ENCODE measurements at places on chromosomes 2 and 18.

DNA sequence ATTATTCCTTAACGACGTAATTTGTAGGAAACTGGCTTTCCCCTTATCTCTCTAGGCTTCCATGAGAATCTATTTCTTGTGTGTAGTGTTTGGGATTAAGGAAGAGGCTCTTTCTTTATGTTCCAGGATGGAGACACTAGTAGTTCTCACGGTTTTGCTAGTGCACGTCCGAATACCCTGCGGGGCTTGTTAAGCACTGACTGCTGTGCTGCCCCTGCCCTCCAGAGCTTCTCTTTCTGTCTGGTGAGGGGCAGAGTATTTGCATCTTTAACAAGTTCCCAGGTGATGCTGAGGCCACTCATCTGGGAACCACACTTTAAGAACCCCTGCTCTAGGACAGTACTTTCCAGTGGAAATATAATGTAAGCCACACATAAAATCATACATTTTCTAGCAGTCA is 76.4 kb downstream of the SPATS2L start:
- DNase-seq = no peak

DNA sequence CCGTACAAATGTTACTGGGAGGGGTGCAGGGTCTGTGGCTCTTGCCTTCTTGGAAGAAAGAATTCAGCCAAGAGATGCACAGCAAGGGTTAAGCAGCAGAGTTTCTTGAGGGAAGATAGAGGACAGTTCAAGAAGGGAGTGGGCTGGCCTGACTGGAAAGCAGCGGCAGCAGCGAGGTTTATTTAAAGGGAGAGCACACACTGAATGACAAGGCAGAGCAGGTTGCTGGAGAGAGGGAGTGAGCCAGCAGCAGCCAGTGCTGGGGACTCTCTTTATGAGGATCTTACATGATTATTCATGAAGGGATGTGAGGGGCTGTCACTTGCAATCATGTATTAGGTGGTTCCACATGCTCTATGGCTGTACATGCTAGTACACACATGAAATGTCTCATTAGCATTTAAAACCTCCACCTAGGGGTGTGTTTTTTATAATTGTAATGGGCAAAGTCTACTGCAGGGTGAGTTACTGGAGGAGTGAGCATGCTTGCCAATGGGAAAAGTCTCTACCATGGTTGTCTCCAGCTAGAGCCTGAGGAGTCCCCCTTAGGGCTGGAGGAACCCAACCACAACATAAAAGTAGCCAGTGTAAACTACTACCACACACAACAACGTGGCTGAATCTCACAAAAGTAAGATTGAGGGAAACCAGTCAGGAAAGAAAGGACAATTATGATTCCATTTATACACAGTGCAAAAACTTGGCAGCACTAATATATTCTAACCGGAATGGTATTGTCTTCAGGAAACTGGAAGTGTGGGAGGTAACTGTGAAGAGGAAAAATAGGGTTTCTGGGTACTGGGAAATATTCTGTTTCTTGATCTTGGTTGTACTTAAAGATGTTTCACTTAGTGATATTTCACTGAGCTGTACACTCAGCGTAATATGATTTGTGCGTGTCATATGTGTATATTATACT is 87.6 kb upstream of the FAM110C start:
- DNase-seq = no peak

DNA sequence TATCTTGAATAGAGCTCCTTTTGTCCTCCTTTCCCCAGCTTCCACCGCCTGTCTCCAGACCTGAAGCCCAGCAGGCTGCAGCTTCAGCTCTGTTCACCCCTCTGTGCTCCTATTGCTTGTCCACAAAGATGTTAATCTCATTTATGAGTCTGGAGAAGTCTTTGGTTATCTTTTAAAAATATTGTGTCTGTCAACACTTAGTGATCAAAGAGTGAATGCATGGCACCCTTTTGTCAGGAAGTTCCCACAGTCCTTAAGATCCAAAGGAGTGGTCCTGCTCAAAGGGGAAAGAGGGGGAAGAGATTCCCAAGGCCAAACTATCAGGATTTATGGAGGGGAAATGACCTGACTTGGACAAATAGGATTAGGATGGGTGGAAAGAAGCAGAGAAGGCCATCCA is 118.9 kb downstream of the ACAA2 start:
- no peak for DNase-seq

GRCh38 chr2:95384854-95385569 is 17.5 kb upstream of the FAHD2A start:
- DNase-seq = no peak

DNA sequence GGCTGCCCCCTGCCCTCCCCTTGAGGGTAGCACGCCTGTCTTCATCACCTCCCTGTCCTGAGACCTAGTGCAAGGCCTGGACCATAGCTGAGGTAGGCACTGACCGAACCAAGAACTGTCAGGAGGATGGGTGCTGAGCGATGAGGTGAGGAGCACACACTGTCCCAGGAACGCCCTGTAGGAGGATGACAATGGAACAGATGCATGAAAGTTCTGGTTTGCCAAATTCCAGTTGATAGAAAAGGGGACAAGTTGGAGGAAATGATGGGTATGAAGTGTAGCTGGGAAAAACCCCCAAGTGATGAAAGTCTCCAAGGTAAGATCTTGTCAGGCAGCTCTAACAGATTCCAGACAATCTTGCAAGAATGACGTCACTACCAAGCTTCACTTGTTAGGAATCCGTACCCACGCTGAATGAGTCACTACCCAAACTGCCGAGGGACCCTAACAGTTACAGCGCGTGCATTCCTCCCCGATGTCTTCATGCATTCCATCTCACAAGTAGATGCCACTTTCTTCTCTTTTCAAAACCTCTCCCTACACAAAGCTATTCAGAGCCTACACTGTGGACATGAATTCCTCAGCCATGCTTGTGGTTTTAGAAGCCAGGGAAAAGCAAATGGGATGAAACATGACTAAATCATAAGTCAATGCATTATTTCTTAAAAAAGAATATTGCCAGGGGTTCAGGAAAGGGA is 27.6 kb downstream of the MRPL33 start:
- DNase-seq = no peak

DNA sequence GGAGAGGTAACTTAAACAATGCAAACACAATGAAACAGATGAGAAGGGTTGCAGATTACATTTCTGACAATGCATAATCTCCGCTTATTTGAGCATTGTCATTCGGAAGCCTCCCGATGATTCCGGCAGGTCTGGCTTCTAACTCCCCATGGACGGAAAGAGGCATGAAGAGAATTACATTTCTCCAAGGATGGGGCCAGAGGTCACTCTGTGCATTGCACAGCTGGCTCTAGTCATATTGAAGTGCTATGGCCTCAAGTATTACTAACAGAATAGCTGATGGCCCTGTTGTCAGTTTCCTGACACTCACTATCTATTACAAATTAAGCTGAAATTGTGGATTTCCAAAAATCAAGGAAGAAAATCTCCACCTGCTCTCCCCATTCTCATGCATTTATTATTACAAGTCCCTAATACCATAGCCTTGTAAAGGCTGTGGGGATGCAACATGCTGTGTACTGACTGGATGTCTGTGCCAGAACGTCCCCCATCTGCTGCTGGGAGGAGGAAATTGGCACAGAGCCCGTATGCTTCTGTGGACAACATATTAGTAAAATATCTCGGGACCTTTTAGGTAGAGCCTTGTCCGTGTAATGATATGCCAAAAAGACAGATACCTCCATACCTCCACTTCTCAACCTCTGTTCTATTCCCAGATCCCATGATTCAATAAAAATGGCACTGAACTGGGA is 168.1 kb downstream of the SETBP1 start:
- no peak for DNase-seq

DNA sequence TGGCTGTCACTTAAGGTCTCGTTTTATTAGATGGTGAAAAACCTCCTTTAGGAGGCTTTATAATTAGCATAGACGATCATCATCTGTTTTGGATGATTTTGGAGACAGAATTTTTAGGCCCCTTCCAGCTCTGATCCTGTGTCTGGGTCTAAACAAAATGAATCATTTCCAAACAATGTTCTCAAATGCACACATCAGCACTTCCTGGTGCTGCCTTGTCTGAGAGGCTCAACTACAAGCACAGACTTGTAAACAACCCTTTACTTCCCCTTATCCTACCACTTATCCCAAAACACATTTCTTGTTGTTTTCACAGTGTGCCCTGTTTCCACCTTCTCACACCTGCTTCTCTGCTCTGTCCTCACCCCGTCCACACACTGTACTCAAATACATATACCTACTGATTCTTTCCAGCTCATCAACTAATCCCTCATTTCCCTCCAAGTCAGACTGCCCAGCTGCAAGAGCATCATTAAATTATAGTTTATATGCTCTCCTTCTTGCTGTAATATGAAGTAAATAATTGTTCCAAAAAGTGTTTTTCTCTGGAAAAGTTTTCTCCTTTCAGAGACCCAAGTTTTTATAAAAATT is 71.2 kb upstream of the COL3A1 start:
- DNase-seq = no peak

DNA sequence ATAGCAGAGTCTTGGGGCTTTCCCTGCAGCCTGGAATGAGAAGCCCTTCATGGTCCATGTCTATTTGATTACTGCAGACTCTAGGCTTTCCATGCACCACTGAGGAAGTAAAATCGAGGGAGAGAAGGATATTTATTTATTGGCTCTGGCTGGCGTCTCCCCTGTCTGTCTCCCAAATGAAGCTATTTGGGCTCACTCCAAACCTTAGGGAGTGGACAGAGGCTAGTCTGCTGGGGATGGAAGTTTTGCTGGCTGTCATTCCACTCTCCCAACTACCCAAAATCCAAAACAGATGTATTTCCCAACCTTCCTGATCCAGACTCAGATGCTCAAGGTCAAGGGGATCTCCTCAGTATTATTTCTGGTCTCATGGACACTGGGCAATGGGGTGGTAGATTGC is 33.7 kb downstream of the TMEM17 start:
- no peak for DNase-seq

DNA sequence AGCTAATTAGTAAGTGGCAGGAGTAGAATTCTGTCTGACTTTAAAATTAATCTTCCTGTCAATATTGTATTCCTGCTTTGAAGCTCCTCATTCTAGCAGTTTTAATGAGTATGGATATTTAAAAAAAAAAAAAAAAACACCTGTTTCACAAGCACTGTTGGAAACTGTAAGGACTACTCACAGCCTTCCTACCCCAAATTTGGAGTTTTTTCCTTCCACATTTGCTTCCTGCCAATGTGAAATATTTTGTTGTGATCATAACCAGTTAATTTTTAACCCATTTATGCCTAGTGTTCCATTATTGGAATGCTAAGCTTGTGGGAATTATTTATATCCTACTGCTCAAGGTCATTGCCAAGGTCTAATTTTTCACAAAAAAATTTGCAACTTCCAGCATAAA is 36.1 kb upstream of the SCYGR2 start:
- DNase-seq = no peak

DNA sequence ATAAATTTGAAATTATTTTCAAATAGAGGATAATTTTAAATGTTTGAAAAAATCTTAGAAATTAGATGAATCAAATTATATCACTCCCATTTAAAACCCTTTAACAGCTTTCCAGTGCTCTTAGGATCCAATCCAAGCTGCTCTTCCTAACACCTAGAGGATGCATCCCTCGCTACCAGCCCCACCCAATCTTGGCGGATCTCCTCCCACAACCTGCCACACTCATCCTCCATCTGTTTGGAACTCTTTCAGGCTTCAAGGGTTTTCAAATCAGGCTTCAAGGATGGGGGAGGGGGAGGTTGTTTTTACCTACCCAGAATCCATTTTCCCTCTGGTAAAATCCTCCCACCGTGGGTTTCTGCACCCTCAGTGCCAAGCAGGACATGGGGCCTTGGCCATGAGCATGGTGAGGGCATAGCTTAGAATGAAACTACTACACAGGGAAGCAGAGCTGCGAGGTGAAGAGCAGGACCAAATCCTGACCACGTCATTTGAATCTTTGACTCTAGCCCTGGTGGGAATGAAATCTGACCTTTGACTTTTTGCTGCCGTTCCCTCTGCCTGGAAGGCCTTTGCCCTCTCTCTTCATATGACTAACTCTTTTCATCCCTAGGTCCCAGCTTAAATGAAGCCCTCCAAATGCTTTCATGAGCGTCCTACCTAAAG is 113.0 kb upstream of the MAPRE2 start:
- DNase-seq = no peak

- no peak for DNase-seq
These were observed 27.7 kb upstream of the ZNF638 start for GRCh38 chr2:71303849-71304248.

DNA sequence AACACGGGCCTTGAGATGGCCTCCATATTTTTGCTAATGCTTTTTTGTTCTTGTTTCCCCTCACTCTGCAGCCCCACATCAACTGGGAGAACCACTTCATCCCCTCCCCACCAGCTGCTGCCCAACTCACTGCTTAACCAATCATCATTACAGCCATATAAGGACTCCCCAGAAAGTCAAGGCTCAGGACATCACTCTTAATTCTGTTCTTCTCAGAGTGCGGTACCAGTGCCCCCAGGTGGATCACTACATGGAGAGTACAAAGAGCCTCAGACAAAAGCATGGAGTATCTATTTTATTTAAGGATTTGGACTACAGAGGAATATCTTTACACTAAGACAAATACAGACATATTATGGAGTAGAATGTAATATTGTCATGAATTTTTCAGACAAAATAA is 340.6 kb downstream of the PAX3 start:
- no peak for DNase-seq

GRCh38 chr2:33287507-33288005 is 188.9 kb upstream of the RASGRP3 start:
- DNase-seq = no peak

All from activated CD4-positive, alpha-beta T cell treated with anti-CD3 and anti-CD28 coated beads, Interleukin-10, Interleukin-2, amounts not matched to agents 100 ng/mL and 50 ng/mL, durations not matched to agents 16 hours and 8 hours (primary cell).